ENCODE measurements at places on chromosomes 4 and X.

DNA sequence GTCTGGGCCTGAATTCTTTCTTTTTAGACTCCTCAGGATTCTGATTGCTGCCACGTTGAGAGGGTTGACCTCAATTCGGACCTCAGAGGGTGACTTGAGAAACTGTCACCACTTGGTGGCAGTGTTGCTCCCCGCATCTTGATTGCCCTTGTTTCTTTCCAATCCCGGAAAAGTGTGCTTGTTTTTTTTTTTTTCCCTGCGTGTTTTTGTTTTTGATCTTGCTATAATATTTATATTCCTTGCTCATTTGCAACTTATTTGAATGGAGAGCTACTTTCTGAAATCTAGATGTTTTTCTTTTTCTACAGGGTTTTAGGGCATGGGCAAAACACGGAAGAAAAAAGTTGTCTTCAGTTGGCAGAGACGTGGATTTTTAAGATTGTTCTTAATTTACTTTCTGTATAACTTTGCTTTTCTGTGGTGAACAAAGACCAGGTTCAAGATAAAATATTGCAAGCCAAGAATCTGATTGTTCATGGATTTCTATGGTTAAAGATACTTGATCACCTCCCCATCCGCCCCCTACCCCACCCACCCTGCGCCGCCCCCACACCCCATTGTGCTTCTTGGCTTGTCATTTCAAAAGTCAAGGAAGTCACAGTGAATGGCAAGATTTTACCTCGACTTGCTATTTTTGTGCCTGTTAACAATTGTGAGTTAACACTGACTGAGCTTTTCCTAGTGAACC, 102.0 kb downstream of the PTTG2 start:
- DNase-seq: peak; percentile 73

GRCh38 chrX:103630171-103630511, 1.4 kb downstream of the TCEAL1 start:
- DNase-seq: no peak

- DNase-seq: no peak
Measured at GRCh38 chr4:27318740-27319139, 458.1 kb downstream of the STIM2 start.

- DNase-seq: no peak
Measured at GRCh38 chr4:81485310-81485980, 13.7 kb upstream of the RASGEF1B start.

DNA sequence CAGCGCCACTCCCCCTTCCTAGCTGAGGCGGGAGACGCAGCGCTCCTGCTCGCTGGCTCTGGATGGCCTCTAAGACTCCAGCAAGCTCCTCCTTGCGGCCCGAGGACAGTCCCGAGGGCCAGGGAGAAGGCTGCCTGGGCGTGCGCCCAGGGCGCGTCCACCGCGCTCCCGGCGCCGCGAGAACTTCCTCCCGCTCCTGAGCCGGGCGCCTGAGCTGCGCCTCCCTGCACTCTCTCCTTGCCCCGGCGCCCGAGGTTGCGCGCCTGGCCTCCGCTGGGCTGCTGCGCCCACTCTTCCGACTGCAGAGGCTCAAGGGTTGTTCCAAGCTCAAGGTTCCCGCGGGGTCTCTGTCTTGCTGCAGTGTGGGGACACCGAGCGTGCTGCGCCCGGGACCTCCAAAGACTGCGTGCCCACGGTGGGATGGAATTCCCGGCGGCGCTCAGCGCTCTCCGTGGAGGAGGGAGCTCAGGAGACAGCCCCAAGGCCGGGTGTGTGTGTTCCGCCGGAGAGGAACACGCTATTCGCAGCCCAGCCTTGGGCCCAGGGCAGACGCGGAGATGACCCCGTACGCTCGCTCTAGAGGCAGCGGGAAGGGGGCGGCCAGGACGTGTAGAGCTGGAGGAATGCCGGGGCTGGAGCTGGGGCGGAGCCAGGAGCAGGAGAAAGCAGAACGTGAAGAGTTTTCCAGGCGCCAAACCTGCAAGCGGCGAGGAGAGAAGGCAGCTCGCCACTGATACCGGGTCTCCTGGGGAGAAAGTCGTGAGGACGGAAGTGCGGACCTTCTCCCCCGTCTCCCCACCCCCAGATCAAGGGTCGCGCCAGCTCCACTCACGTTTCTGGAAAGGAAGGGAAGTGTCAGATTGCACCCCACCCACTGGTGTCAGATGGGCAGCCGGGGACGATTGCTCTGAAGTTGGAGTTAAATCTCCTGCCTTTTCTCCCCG, at the start of gene ARHGAP6:
TSS of gene ARHGAP6 (minus strand) at position 753 of the 944 bp plus-strand sequence. CDS start 1,092 bp downstream, outside the sequence.
- peak; percentile 24 for DNase-seq

DNA sequence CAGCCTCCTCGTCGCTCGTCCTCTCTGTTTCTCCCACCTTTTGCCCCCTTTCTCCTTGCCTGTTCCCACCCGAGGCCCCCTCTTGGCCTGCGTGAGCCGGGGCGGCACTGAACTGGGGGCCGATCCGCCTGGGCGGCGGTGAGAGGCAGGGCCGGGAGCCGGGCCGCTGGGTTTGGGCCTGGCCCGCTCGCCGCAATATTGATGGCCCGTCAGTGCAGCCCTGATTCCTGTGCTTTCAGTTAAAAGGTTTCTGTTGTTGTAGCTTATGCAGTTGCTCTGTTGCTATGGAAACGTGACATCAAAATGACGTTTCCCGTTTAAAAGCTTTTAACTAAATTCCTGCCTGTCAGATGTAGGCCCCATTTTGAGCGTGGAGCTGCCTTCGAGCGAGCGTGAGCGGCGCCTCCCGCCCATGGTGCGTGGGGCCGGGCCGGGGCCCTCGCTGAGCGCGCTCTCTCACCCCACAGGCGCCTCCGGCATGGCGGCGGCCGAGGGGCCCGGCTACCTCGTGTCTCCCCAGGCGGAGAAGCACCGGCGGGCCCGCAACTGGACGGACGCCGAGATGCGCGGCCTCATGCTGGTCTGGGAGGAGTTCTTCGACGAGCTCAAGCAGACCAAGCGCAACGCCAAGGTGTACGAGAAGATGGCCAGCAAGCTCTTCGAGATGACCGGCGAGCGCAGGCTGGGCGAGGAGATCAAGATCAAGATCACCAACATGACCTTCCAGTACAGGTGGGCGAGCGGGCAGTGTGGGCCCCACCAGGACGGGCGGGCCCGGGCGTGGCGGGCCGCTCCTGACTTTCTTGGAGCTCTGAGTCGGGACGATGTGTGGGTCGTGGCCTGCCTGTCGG, at the start of gene MSANTD1:
TSS of gene MSANTD1 (plus strand) at position 349 of the 851 bp plus-strand sequence. CDS start at position 413, 64 bp downstream.
- peak; percentile 20 for DNase-seq

DNA sequence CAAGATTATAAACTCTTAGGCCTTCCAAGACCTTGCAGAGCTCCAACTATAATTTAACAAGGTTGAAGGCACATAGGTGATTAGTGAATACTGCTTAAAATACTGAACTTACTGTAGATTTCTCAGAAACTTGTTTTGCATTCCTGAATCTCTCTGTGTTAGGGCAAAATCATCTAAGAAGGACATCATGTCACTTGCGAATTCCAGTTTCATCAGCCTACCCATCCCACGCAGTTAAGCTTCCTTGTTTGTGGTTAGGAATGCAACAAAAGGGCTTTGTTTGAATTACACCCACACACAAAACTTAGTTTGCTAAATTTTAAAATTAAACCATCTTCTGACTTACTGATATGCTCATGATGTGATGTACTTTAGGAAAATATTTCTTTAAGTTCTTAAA, 174.0 kb downstream of the SOWAHB start:
- peak; percentile 54 for DNase-seq

- no peak for DNase-seq
Measured at GRCh38 chrX:127038065-127038464, 218.5 kb downstream of the PRR32 start.

- no peak for DNase-seq
Measured at GRCh38 chr4:139786494-139787354, 121.1 kb downstream of the MGST2 start.

DNA sequence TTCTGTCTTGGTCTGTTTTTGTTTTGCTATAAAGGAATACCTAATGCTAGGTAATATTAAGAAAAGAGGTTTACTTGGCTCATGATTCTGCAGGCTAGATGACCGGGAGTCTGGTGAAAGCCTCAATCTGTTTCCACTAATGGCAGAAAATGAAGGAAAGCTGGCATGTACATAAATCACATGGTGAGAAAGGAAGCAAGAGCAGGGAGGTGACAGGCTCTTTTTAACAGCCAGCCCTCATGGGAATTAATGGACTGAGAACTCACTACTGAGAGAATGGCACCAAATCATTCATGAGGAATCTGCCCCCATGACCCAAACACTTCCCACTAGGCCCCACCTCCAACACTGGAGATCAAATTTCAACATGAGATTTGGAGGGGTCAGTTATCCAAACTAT, 27.6 kb downstream of the SATL1 start:
- no peak for DNase-seq

GRCh38 chrX:2445662-2446623, 54.8 kb downstream of the DHRSX start:
- DNase-seq: no peak

DNA sequence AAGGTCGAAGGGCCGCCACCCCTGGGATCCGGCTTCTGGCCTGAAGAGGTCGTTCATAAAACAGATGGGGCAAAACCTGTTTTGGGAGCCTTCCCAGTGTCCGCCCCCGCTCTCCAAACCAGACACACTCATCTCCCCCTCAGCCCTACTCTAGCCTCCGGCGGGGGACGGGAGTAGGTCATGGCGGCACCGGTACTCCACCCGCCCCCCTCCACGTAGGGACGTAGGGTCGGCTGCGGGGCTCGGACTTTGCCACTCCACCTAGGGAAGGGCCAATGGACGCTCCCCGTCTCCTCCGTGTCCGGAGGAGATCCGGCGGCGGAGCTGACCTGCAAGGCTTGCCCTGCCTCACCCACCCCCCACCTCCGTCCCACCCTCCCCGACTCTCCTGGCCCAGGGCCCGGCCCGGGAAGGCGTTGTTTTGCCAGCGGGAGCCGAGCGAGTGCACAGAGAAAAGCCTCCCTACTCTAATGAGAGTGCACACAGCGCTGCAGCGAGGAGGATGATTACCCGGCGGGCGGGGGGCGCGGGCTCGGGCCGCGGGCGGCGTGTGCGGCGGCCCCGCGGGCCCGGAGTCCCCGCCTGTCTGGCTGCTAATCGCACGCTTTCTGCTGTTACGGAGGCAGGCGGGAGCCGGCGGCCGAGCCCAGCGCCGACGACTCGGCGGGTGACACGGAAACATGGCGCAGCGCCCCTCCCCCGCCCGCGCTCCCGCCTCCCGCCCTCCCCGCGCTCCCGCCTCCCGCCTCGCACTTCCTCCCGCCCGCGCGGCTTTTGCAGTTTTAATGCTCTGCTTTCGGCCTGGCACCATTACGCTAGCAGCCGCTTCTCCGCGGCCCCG, 8.3 kb upstream of the BCOR start:
- DNase-seq: no peak

DNA sequence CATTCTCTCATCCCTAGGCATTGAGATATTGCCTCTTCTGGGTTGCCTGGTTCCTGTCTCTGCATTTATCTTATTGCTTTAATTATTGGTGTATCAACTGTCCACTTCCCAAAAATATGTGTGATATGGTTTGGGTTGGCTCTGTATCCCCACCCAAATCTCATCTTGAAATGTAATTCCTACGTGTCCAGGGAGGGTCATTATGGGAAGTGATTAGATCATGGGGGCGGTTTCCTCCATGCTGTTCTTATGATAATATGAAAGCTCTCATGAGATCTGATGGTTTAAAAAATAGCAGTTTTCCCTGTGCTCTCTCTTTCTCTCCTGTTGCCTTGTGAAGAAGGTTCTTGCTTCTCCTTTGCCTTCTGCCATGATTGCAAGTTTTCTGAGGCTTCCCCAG, 308.3 kb upstream of the HS3ST1 start:
- no peak for DNase-seq

DNA sequence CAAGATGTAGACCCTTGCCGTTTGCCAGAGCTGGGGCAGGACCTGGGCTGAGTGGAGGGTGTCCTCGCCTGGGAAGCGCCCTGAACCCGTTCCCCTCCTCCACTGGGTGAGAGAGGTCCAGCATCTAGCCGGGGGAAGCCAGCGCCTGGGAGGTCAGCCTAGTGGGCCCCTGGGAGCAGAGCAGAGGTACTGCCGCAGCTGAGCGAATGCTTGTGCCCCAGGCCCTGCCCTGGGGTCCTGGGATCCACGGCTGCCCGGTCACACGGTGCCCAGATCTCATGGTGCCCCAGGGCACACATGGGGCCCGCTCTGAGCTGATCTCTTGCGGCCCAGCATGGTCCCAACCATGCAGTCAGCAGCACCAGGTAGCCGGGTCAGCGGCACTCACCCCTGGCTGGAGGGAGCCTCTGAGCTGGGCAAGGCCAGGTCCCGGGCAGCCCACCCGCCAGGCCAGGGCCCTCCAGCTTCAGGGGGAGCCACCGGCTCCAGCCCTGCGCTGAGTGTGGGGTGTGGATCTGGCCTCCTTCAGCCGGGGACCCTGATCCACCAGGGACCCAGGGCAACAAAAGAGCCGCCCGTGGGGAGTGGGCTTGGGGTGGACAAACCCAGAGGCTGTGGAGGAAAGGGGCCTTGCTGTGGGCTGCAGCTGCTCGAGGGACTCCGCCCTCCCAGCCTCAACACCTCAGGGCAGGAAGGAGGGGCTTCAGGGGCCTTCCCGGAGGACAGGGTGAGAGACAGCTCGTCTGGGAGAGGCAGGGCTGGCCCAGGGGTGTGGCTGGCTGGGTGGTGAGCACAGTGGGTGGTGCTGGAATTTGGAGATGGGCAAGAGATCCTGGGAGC, 4.1 kb upstream of the CPLX1 start:
- DNase-seq: no peak

DNA sequence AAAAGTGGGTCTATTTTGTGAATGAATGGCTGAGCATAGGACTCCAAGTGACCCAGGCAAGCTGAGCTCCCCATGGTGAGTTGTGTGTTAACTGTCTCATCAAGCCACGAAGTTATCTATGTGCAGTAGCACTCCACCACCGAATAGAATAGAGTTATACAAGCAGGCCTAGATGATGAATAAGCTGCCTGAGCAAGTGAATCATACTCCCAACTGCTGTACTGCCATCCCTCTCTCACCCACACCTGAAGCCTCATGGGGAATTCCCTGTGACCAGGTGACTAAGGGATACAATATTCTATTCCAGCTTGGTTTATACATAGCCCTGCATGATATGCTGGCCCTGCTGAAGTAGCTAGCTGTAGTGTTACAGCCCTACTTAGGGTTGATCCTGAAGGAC, 38.7 kb downstream of the KDM5C start:
- no peak for DNase-seq

DNA sequence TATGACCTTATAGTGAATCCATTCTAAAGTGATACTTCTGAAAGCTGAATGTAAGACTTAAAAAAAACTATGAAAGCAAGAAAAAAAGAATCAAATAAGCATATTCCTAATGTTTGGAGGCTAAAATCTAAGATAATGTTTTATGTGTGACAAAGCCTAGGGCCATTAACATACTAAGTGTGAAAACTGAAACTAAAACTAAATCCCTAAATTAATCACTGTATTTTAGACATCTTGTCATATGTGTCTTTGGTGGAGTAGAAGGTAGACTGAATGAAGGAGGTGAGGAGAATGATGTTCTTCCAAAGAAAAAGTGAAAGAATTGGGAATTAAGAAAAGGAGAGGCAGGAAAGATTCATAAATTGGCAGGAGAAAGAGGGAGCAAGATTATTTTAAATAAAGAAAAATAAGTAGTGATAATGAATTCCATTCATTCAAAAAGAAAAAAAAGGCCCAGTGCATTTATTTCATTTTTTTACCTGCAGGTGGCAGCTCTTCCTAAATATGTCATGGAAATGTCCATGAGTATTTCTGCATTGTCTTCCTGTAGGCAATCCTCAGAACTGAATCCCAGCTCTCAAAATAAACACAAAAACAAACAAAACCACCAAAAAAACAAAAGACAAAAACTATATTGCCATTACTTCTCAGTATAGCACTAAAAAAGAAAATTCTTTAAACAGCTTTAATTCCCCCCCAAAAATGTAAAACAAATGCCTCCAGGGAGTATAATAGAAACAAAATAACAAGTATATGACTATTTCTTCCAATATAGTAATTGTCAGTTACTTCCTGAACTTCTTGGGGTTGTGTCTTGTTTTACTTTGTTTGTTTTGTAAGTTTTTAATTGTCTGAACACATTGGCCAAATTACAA, 17.0 kb upstream of the AP1AR start:
- no peak for DNase-seq
